ENCODE measurements at places on chromosomes 1 and 21.

GRCh38 chr1:229781453-229781852 lies 155.4 kb downstream of the URB2 start:
- DNase-seq: no peak

GRCh38 chr21:42694751-42695696 lies 41.6 kb downstream of the PDE9A start:
- no peak for DNase-seq

DNA sequence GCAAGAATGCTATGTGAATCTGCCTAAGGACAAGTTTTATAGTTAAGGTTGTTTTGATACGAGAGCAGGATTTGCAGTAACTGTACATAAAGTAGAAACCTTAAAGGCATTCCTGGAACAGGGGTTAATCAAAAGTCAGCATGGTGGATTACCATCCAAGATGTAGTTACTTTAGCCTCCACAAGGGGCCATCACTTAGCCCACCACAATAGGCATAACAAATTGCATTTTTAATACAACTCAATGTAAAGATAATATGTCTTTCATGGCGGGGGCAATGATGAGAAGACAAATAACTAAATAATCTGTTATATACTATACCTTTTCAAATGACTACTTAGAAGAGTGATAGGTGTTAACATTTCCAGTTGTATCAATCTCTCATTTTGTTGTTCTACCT lies 611.2 kb upstream of the ADGRL4 start:
- DNase-seq: no peak

DNA sequence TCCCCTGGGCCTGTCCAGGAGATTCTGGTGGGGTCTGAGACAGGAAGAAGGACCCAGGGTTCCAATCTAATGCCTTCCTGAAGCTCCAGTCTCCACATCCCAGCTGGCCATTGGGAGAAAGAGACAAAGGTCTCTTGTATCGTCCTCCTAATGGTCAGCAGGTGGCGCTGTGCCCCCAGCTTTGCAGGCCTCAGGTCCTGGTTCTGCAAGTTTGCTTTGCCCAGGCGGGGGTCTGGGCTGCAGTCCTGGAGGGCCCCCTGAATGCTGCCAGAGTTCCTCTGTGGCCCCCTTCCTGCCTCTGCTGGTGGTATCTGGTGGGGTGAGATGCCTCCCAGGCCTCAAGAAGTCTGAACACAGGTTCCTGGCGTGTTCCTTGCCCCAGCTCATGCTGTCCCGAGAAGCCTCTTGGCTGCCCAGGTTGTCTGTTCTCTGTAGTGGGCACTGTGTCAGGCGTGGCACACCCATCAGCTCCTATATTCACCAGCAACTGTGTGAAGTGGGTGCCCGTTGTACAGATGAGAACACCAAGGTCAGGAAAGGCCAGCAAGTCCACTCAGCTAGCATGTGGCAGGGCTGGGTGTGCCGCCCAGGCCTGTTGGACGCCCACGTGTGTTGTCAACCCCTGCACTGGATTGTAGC lies 33.8 kb upstream of the CSF3R start:
- peak; percentile 58 for DNase-seq

GRCh38 chr1:185862235-185862634 lies 128.0 kb downstream of the HMCN1 start:
- no peak for DNase-seq

GRCh38 chr1:241749945-241750695 lies 97.9 kb upstream of the EXO1 start:
- no peak for DNase-seq

- DNase-seq: no peak
These were observed 69.5 kb downstream of the LHX8 start for GRCh38 chr1:75203415-75204277.

DNA sequence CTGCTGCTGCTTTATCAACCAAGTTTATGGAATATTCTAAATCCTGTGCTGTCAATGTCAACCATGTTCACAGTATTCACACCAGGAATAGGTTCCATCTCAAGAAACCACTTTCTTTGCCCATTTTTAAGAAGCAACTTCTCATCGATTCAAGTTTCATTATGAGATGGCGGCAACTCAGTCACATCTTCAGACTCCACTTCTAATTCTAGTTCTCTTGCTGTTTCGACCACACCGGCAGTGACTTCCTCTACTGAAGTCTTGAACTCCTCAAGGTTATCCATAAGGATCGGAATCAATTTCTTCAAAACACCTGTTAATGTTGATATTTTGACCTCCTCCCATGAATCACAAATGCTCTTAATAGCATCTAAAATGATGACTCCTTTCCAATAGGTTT lies 39.7 kb upstream of the IFNLR1 start:
- DNase-seq: no peak

DNA sequence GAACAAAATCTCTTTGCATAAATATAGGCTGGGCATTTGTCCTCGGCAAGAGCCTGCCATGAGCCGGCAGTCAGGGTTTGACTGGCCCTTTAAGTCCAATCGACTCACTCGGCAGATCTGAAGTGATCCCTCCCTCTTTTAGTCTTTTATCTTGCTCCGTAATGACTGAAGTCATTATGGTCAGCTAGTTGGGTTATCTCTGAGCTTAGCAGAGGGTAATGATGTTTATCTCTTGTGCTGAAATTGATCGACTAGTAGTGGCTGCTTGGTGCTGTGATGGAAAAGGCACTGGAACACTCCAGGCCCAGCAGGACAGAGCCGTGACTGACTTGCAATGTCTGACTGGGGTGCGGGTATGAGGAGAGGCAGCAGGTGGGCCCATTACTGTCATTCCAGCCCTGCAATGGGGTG lies 468 bp upstream of the ABCA4 start:
- no peak for DNase-seq

DNA sequence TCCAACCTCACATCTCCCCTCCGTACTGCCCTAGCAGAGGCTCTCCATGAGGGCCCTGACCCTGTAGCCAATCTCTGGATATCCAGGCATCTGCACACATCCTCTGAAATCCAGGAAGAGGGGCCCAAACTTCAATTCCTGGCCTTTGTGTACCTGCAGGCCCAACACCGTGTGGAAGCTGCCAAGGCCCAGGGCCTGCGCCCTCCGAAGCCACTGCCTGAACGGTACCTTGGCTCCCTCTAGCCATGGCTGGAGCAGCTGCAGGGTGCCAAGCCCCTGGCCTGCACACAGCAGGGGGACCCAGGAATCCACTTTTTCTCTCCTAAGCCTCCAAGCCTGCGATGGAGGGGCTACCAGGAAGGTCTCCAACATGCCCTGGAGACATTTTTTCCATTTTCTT lies 84.2 kb downstream of the PTGER3 start:
- no peak for DNase-seq

DNA sequence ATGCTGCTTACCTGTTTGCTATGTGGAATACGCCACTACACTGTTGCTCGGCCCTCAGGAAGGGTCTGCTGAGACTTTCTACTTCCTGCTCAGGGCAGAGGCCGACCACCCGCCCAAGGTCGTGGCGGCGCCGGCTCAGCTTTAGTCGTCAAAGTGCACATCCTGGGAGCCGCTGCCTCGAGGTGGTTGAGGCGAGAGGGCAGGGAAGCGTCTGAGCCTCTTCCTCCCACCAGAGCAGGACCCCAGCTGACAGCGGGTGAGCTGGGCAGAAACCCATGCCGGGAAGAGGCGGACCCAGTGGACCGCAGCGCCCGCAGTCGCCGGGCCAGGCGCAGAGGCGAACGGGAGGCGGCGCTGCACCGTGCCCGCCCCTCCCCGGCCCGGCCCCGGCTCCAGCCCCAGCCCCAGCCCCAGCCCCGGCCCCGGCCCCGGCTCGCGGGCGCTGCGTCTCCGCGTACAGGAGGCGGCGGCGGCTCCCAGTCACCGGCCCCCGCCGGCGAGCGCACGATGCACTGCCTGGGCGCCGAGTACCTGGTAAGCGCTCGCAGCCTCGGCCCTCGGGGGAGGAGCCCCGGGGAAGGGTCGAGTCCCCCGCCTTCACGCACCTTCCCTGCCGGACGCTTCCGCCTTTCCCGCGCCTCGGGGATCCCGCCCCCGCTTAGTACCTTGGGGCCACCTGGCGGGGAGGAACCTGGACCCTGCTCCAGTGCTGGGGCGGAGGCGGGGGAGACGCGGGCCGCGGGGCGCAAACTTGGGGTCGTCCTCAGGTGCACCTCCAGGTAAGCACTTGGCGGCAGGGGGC lies at the start of gene SLC44A3:
Gene SLC44A3, plus strand, starts transcription at position 413 of the 802 bp plus-strand sequence. Its CDS starts 95 bp downstream, at position 508.
- peak; percentile 13 for DNase-seq

DNA sequence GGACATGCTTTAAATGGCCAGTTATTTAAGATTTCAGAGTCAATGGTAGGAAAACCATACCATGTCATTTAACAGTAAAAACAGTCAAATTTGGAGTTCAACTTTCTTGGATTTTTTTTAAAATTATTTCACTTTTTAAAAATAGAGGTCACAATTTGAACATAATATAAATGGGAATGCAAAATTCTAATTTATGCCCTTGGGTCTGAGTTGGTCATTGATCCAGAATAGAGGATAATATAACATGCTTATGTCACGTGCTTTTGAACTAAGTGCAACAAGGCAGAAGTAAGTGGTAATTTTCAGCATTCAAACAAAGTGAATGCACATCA lies 113.1 kb upstream of the SLC35F3 start:
- no peak for DNase-seq

DNA sequence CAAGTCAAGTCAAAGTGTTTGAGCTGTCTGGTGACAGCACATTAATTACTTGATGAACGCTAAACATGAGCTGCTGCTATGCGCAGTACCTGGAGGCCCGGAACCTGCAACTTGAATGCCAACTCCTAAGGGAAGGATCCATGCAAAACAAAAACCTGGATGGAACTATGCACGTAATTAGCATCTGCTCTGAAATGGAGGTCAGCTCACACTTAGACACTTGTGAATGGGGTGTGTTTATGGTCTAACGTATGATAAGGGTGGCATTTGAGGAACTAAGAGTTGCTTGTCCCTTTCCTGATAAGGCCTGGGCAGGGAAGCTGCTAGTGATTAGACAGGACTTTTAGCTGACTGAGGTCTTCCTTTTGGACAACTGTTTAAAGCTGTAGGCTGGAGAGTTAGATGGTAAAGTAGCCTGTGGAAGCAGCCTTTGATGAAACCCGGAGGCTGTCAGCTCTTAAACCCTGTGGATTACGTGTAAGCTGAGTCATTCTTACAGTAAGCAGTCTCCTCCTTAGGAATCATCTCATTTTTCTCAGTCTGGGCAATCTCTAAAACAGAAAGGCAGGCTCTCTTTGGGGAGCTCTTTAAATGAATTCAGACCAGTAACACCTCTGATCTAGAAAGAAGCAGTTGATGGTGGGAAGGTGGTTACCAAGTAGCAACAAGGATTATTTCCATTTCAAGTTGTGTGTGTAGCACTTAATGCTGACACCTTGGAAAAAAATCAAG lies 6.8 kb downstream of the TENT5C start:
- peak; percentile 78 for DNase-seq

Data from HL-60 (cell line).